ENCODE measurements at places on chromosomes 2 and 18.

- DNase-seq = no peak
Observed at GRCh38 chr2:24429197-24430074, 61.6 kb upstream of the NCOA1 start.

DNA sequence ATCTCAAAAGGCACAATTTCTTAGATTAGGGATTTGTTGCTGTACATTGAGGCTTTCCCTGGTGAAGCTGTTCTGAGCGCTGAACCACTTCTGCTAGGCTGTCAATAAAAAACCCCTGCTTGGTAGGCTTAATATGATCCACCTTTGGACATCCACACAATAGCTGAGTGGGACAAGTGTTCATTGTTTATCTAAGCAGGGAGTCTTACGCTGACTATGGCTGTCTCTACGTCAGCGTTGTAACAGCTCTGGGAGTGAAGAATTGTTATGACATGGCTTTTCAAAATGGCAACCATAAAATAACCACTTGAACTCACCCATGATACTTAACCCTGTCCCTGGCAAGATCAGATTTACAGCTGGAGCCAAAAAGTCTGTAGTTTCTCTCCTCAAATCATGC is 111.5 kb upstream of the SULT1C3 start:
- DNase-seq = no peak

DNA sequence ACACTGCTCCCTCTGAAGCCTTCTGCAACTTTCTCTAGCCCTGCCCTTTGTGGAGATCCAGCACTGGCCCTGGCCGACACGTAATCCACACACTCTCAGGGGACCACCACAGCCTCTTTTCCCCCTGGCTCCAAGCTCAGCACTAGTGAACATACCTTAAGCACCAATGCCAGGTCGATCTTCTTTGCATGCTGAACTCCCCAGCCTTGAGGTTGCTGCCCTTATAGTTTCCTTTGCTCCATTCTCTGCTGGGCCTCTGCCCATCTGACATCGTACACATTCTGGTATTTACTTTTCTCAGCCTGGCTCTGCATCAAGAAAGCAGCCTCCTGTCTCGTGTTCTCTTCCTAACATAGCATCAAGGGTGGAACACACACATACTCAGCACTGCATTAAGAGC is 361.5 kb downstream of the LPIN1 start:
- DNase-seq = no peak

- DNase-seq = no peak
Observed at GRCh38 chr18:2895391-2895790, 48.6 kb downstream of the EMILIN2 start.

DNA sequence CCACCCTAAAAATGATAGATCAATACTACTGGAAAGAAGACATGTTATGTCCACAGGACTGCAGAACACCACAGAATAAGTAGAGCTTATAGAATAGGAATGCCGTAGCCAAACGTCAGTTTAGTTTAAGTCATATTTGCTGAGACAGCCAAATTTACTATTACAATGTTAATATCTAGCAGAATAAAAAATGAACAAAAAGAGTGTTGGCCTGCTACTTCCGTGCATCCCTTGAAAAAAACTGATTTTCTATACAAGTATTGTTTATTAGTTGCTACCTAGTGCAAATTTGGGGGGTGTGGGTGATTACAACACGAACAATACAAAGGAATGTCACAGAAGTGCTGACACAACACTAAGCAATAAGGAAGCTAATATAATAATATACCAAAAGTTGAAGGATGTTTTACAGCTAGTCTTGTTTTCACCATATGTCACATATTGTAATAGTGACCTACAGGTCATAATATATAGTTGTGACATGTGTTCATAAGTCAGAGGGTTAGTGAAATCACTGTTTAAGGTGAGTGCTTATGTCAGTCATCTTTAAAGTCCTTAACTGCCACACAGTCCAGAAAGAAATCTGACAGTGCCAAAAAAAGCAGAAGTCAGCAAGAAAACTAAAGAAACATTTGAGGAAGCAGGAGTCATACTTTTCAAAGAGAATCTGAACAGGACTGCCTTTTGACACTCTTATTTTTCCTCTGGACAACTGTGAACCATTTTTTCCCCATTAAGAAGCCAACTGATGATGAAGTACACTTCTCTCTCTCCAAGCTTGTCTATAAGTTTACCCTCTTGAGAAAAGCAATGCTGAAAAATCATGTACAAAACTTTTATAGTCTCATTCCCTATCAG is 376.4 kb downstream of the ZEB2 start:
- no peak for DNase-seq

GRCh38 chr2:43302961-43303494 is 76.6 kb upstream of the ZFP36L2 start:
- DNase-seq = no peak

GRCh38 chr2:14270036-14270582 is 362.4 kb upstream of the LRATD1 start:
- no peak for DNase-seq

GRCh38 chr18:6509832-6510231 is 95.1 kb upstream of the L3MBTL4 start:
- DNase-seq = no peak

DNA sequence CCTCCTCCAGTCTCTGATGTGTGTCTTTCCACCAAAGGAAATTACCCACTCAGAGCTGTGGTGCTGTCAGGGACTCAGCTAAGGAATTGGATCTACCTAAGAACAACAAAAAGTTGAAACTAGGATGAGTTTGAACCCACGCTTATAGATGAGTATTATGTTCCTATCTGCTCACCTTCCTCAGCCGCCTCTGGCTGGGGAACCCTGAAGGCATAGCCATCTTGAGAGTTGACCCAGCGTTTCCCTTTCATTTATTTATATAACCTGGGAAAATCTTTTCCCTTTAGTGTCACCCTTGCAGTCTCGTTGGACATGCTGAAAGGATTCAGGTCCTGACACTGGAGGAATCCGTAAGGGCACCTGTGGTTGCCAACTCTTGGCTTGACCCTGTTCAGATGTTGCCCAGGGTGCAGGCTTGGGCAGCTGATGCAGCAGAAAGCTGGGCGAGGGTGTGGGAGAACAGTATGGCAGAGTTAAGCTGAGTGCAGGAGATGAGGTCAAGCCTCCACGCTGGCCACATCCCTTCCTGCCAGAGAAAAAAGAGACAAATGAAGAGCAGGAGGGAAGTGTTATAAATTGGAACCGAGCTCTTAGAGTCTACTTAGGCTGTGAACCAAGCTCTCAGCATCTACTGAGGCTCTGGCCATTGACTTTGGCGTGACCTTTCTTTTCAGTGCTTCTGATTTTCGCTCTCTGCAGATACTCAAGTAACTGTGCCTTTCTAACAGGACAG is 1.9 kb downstream of the CDH20 start:
- no peak for DNase-seq

DNA sequence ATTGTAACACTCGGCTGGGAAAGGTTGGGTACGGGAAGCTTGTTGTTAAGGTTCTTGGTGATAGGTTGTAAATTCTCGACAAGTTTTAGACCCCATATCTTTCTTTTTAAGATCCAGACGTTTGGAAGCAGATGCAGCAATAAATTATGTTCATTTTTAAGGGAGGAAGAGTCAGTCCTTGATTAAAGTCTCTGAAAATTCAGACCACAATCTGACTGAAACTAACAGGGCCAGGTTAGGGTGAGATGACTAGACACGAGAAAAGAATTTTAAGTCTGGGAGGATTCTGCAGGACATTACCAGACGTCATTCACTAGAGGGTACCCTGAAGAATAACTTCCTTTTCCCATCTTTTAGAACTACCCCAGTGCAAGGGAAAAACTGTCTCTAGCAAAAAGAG is 16.1 kb downstream of the WIPF1 start:
- DNase-seq = no peak

DNA sequence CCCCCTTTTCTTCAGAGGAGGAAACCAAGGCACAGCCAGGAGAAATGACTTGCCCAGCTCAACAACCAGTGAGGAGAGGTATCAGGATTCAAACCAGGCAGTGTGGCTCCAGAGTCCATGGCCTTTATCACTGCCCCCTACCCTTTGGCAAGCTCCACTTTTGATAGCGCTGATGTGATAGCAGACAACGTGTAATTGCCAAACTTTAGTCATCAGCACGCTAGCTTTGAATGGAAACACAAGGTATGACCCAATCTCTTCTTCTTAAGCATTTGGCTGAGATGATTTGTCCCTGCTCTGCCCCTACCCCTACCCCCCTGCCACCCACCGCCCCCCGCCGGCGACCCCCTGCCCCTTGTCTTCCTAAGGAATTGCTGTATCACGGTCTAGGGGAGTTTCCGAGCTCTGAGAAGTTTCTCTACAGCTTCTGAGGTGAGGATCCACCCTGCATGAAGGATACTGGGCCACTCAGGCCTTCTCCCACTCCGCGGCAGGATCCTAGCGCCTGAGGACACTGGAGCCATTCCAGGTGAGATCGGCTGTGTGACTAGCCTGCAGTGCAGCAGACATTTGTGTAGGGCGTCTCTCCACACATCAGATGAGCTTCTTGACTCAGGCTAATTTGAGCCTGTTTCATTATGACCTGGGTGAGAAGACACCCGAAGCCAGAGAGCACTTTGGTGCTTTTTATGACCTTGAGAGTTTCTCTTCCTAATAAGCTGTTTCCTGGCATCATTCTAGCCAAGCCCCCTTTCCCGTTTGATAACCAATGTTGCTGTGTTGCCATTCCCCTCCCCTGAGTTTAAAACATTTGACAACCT is 75.1 kb upstream of the MAP4K4 start:
- no peak for DNase-seq

DNA sequence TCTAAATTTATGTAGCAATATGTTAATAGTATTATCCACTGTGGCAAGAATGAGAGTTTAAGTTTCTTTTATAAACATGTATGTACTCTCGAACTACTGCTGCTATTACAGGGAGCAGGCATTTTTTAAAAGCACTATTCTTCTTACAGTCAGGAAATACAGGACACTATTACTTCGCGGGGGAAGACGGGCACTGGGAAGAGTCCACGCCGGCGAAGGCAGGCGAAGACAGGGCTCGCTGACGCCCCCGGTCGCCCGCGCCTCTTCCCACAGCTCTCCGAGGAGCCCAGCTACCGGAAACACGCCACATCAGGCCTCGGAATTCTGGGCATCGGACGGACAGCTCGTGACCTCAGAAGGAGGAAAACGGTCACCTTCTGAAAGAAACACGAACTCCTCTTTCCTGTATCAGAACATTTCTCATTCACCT is 90.2 kb downstream of the FAM161A start:
- peak; percentile 93 for DNase-seq

DNA sequence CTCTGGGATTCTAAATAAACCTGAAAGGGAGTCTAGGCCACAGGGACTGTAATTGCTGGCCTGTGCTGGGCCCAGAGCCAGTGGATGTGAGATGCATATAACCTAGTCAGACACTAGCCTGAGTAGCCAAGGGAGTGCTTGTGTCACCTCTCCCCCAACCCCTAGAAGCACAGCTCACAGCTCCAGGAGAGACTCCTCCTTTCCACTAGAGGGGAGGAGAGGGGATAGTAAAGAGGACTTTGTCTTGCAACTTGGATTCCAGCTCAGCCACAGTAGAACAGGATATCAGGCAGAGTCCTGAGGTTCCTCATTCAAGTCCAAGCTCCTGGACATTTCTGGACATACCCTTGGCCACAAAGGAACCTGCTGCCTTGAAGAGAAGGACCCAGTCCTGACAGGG is 18.4 kb upstream of the EVA1A start:
- no peak for DNase-seq

DNA sequence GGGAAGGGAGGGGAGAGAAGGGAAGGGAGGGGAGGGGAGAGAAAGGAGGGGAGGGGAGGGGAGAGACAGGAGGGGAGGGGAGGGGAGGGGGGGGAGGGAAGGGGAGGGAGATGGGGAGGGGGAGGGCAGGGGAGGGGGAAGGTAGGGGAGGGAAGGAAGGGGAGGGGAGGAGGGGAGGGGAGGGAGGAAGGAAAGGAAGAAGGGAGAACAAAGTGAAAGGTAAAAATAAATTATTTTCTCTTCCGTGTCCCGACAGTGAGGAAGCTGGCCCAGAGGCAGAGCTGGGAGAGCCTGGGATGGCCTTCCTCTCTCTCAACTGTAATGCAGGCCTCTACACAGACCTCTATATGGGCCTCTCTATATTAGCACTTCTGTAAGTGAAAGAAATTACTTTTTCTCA is 53.2 kb downstream of the CD226 start:
- DNase-seq = no peak

DNA sequence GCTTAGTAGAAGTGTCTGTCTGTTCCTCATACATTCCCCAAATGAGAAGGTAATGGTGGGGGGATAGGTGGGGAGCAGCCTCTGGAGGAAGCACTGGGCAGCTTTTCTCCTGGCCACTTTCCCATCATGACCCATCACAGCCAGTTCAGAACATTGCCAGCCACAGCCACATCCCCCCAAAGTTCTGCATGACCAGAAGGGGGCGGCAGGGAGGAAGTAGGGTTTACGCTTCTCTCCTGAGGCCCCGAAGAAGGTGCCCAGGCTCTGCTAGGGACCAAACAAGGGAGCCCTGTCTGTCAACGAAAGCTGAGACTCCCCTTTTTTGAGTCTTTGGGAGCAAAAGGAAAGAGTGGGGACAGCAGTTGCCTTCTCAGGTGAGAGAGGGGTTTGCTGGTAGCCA is 7.7 kb downstream of the IGFBP5 start:
- DNase-seq = no peak

DNA sequence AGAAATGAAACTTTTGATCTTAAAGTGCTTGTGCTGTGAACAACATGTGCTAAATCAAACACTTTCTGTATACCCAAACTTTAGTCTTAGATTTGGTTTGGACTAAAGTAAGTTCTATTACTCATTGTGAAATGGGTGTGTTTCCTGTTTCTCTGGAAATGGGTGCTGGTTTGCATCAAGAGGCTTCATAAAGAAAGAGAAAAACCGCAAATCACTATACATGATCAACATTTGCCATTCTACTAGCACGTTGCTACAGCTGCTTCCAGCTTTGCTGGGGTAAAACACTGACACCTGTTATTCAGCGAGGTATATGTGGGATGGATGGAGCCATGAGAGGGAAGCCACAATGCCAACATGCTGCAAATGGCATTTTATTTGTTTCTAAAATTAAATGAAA is 547.0 kb upstream of the ACVR2A start:
- DNase-seq = no peak

DNA sequence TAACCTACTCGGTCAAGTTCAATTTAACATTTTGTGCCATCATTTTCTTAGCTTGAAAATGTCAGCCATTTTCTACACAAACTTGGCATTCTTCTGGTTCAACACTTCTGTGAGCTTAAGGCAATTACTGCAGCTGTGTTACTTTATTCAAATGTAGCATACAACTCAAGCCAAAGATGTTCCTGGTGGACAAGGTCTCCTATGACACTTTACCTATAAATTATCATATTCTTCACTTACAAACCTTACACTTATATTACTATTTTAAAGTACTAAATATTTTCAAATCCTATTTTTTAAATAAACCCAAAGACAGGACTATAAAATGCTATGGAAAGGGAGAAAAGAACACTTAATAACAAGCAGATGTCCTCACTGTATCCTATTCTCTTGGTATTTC is 1045.3 kb downstream of the TSN start:
- DNase-seq = no peak

GRCh38 chr2:56008661-56009431 is 85.3 kb upstream of the EFEMP1 start:
- DNase-seq = peak; percentile 51
